Stimulated activated CD4-positive, alpha-beta T cell treated with anti-CD3 and anti-CD28 coated beads, Interleukin-4, amount 100 ng/mL, for 1 hour (primary cell): ENCODE measurements at places on chromosomes 7 and 10.

- no peak for DNase-seq
Observed at GRCh38 chr7:455110-455928, 64.3 kb downstream of the PDGFA start.

GRCh38 chr7:155848691-155849669 lies 36.7 kb upstream of the SHH start:
- DNase-seq, result no peak

- no peak for DNase-seq
Observed at GRCh38 chr10:102235598-102235920, 5.8 kb downstream of the PITX3 start.

GRCh38 chr7:150728609-150729008 lies 8.6 kb upstream of the GIMAP5 start:
- DNase-seq, result no peak

GRCh38 chr10:14377591-14378175 lies 47.0 kb upstream of the FRMD4A start:
- no peak for DNase-seq

GRCh38 chr7:42932811-42933591 lies 825 bp downstream of the MRPL32 start:
- no peak for DNase-seq

- no peak for DNase-seq
Observed at GRCh38 chr7:123229426-123229825, 29.7 kb upstream of the SLC13A1 start.
